ENCODE measurements at places on chromosomes 7 and 10.
A peak's percentile ranks its signal among the peaks of the same experiment; 100 is the strongest.

GRCh38 chr10:63286754-63287264 lies 153.7 kb downstream of the NRBF2 start:
- DNase-seq = no peak

GRCh38 chr7:867001-867405 lies 9.4 kb upstream of the GET4 start:
- no peak for DNase-seq

- no peak for DNase-seq
Observed at GRCh38 chr7:101377189-101377736, 14.6 kb downstream of the COL26A1 start.

- DNase-seq = no peak
Observed at GRCh38 chr7:20352573-20353306, 22.0 kb downstream of the ITGB8 start.

DNA sequence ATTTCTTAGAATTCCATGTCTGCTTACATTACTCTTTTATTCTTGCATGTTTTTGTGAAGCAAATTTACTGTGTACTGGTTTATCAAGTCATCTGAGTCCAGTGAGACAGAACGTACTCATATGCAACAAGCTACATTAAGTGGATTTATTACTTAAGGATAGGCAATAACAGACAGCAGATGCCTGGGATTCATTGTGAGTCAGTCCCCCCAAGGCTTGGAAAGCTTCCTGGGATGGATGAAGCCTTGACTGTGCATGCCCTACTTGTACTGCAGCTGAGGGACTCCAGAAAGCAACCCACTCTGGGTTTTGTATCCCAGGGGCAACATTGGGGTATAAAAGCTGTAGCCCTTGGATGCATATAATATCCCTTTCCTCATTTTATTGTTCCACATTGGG lies 113.4 kb upstream of the RAB18 start:
- DNase-seq = no peak

DNA sequence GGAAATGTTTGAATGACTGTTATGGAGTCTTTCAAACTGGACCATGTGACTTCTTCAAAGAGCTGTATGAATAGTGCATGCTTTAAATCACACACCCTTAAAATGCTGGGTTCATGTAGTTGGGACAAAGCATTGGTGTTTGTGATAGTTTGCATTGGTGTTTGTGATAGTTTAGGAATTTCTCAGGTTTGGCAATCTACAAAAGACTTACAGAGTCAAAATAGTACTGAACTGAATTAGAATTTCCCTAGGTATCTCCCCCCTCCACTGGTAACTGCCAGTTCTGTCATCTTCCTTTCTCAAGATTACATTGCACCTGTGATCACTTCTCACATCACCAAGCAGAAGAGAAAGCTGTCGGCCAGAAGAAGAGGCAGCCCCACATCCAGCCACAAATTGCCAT lies 261.1 kb downstream of the GATA3 start:
- DNase-seq = no peak

DNA sequence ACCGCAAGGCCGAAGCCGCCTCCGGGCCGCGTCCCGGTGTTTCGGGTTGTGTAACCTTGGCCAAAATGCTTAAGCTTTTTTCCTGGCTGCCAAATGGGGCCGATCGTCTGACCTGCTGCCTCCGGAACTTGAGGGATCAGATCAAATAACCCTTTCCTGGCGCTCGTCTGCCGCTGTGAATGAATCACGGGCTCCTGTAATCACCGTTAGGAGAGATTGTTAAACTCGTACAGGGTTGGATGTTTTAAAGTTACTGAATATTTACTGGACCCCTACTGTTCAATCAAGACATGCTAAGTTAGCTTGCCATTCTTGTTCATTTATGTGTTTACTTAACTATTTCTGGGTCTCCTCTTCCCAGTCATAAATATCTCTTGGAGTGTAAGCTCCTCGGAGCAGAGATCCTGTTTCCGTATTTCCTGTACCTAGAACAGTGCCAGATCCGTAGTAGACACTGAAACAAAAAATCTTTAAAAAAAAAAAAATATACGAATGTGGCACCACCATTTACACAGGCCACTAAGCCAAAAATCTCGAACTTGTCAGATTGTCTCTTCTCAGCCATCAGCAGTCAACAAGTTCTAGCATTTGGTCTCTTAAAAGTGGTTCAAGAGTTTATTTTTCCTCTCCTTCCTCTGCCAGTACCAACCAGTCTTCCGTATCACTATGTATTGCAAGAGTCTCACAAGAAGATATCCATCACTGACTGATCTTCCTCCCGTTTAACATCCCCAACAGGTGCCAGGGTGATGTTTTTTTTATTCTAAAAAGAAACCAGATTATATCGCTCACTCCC lies 650 bp upstream of the TM9SF3 start:
- DNase-seq = peak; percentile 87

- no peak for DNase-seq
Observed at GRCh38 chr7:143512488-143513340, 35.0 kb downstream of the TAS2R41 start.

- no peak for DNase-seq
Observed at GRCh38 chr7:82672078-82672477, 228.5 kb upstream of the CACNA2D1 start.

DNA sequence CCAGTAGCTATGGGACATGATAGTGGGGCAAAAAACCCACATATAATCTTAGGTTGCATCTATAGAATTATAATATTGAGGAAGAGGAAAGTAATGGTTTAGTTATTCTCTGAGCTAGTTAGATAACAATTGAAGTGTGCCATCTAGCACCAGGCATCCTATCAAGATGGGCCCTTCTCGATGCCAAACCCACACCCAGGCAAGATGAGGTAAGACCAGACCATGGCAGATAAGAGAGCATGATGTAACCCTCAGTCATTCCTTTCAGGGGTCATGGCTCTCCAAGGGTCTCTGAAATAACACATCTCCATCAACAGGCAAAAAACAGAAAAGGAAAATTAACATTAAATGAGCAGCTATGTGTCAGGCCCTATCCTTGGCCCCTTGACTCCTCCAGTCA lies 128.7 kb downstream of the SH3PXD2A start:
- no peak for DNase-seq

DNA sequence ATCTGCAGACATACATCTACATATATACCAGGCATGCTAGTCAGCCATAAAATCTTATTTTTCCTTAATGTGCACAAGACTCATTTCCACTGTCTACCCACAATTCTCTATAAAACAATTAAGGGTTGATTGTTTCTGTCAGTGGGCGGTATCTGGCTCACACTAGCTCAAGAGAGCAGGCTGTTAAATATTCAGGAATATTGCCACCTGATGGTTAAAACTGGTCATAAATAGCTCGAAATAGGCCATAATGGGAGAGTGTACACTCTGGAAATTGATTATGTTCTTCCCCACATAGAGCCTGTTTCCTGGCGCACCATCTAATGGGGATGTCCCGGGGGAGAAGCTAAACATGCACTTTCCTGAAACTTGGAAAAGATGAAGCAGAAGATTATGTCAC lies 620.6 kb upstream of the ANKRD30A start:
- DNase-seq = no peak

GRCh38 chr10:28315140-28315539 lies 12.3 kb upstream of the MPP7 start:
- no peak for DNase-seq

DNA sequence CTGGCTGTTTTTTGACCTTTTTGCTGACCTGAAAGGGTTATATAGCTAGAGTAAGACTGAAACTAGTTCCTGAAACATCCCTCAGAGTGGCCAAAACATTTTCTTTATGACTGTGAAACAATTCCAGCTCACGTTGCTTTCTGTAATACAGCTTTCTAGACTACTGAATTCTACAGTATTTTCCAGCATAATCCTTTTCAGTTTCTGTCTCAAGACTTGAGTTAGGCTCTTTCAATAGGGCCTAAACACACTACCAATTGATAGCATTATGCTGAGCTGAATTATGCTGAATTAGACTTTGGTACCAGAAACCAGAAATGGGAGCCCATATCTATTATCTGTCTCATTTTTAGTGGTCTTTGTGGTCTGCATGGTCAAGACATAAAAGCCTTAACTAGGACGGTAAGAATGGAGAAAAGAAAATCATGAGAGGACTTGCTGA lies 72.6 kb downstream of the EPDR1 start:
- DNase-seq = no peak

DNA sequence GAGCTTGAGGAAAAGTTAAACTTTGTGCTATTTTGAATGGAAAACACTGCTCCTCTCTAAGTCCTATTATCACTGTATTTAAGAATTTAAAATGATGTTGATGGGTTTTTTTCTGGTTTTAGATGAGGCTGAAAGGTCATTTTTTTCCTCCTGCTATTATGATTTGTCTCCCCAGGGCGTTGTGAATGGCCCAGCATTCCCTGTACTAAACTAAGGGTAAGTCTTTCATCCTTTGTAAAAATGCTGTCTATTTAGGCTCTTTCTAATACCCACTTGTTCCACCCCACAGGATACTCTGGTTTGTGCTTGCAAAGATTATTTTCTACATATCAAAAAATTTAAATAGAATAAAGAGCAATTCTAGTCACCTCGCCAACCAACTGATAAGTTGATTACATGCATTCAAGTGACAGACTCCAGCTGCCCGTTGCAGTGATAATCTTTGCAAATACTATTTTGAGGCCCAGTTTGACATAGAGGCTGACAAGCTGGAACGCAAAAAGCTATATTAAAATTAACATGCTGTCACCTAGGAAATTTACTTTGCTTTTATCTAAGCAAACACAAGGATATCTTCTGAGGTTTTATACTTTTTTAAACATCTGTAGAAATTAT lies 222.3 kb upstream of the TMEM229A start:
- DNase-seq = no peak

GRCh38 chr7:32250471-32251260 lies 180.5 kb upstream of the PDE1C start:
- no peak for DNase-seq

- DNase-seq = peak; percentile 65
Observed at GRCh38 chr10:9331583-9332008, 1277.1 kb downstream of the GATA3 start.

- no peak for DNase-seq
Observed at GRCh38 chr10:124705817-124706461, 38.2 kb downstream of the FAM53B start.

DNA sequence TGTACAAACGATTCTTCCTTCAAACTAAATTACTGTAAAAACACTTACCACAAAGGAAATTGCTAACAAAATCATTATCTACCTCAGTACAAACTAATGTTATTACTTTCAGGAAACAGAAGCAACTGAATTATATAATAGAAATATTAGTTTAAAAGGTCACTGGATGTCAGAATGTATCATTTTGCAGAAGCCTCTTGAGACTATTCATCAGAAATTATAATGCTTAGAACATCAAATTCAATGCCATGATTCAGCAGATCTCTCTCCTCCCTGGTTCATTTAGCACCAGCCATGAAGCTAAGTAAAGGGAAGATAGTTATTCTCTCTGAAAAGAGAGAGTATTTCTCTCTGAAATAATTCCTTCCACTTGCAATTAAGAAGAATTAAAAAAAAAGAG lies 223.3 kb downstream of the IMMP2L start:
- no peak for DNase-seq

DNA sequence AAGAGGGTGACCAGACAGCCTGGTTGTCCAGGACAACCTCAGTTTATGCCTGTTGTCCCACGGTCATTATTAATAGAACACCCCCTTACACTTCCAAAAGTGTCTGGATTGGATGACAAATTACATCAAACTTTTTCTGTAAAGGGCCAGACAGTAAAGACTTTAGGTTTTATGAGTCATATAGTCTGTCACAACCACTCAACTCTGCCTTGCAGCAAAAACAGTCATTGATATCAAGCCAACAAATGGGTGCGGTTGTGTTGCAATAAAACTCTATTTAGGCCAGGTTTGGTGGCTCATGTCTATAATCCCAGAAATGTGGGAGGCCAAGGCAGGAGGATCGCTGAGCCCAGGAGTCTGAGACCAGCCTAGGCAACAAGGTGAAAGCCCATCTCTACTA lies 66.7 kb upstream of the ATP6V0A4 start:
- DNase-seq = no peak

GRCh38 chr7:10724449-10724848 lies 249.2 kb upstream of the PHF14 start:
- DNase-seq = no peak

GRCh38 chr7:16212610-16213009 lies 208.7 kb downstream of the CRPPA start:
- DNase-seq = no peak

GRCh38 chr10:98338318-98338717 lies 70.3 kb upstream of the LOXL4 start:
- DNase-seq = no peak

- DNase-seq = no peak
Observed at GRCh38 chr10:110985497-110986275, 66.3 kb downstream of the SHOC2 start.

GRCh38 chr7:111982804-111983203 lies 223.4 kb downstream of the DOCK4 start:
- no peak for DNase-seq

DNA sequence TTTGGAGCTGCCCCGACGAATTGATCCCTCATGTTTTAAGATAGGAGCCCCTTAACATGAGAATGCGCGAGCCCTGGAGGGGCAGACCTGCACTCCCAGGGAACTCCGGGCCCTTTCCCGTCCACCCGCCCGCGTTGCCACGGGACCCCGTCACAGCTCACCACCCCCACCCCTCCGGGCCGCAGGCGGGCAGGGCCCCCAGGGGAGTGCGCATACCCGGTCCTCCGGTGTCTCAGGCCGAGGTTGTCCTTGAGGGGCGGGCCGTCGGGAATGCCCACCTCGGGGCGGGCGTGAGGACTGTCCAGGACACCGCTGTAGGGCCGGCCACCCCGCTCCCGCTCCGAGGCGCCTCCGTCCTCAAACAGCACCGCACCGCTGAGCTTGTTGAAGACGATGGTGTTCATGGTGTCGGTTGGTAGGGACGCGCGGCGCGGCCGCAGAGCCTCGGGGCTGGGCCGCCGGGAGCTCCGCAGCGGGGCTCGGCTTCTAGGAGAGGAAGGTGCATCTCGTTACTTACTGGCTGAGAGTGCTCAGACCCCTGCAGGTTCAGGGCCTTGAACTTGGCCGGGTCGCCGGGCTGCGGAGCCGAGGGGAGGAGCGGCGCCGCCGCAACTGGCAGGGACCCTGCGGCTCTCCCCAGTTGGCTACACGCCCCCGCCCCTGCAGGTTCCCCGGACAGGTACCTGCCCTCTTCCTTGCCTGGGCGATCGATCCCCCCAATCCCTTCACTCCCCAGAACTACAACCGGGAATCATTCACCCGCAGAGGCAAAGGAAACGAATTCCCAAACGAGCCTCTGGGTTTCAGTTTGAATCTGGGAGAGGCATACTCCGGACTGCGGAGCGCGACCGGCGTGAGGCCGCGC lies 2.4 kb downstream of the MKX start:
- DNase-seq = no peak

GRCh38 chr7:47153576-47153975 lies 428.3 kb downstream of the TNS3 start:
- DNase-seq = no peak

- DNase-seq = no peak
Observed at GRCh38 chr10:88116971-88117626, 253.7 kb downstream of the PTEN start.

DNA sequence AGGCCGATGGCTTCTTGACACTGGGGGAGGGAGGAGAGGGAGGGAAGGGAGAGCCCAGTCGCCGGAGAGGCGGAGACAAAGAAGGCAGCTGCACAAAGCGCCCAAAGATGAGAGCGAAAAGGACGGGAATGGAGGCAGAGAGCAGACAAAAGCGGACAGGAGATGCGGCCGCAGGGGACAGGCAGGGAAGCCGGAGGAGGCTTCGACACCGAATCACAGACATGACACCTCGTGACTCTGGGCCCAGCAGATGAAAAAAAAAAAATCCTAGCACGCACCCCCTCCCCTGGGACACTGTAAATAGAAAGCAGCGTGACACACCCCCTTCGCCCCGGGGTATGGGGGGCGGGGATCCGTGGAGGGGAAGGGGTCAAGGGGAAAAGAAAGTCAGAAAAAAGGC lies 976 bp downstream of the NAT16 start:
- no peak for DNase-seq

Measured in kidney capillary endothelial cell (primary cell).